ENCODE measurements at places on chromosomes 4 and X.

DNA sequence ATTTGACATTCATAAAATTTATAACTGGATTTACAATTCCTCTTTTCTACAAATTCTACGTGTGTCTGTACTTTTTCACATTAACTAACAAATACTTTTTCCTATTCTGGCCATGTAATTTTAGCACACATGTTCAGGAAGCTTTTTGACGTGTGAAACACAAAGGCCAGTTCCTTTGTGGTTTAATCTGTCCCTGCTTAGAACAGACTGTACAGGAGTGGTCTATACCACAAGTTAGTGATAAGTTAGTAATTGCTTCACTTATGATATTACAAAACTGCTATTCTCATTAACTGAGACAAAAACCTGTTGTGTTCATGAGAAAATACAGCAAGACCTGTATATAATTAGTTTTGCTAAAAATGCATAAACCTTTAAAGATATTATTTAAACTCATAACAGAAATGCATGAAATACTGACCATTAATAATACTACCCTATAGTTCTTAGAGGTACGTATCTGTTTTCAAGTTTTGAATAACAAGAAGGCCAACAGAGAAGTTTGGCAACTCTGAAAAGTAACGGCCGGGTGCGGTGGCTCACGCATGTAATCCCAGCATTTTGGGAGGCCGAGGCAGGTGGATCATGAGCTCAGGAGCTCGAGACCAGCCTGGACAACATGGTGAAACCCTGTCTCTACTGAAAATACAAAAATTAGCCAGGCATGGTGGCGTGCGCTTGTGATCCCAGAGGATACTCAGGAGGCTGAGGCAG lies 13.7 kb upstream of the AREG start:
- no peak for DNase-seq

DNA sequence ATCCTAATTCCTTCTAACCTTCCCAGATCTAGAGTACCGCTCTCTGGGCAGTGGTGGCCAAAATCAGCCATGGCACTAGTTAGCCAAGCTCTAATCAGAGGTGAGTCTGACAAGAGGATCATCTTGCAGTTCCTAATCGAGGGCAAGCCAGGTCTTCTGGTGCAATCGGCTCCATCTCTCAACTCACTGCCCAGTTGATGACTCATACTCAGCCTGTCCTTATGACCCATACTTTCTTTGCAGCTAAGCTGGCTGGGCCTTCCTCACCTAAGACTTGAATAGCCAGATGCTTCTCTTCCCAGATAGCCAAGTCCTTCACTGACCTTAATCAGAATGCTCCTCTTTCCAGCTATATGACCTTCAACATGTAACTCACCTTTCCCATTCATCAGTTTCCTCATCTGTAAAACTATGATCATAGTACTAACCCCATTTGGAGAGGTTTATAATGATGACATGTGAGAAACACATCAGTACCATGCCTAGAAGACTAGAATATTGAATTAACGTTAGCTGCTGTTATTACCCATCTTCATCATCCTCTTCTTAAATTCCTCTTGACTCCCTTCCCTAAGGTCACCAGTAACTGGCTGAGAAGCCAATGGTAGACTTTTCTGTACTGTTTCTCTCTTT lies 57.1 kb downstream of the RELL1 start:
- DNase-seq = no peak

- DNase-seq = no peak
Measured at GRCh38 chrX:122565952-122566351, 618.1 kb upstream of the GRIA3 start.

DNA sequence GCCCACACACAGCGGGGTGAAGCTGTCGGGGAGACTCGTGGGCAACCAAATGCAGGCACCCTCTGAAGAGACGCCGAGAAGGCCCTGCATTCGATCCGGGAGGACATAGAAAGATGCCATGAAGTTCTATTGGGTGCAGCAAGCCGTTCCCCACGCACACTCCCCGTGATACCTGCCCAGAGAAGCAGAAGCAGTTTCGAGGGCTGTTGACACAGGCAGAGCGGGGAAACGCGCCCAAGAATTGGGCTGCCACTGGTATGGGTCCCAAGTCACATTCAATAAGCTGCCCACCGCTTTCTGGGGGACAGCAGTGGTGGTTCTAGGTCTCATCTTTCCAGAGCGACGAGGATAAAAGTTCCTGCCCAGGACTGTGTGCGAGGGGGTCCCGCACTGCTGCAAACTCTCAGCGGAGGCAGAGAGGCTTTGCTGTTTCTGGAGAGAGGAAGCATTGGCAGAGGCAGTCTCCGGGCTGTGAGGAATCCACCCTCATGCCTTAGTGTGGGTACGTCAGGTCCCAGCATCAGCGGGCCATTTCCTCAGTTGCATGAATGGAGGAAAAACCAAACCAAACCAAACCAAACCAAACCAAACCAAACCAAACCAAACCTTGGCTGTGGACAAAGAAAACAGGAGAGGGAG lies 10.1 kb downstream of the PITX2 start:
- no peak for DNase-seq

DNA sequence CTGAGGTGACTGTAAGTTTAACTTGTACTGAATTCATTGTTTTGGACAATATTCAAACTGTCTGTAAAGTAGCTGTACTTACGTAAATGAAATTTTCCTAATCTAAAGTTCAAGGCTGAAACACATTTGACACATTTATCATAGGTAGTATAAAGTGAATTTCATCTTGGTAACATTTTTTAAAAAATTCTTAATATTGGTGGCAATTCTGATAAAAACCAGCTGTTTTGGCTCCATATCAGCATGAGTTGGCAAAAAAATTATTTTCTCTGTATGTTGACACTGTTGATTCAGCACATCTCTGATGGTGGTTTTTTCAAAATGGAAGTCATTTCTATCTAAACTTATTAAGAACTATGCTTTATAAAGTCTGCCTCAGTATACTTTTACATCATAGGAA lies 30.9 kb downstream of the CXorf58 start:
- DNase-seq = peak; percentile 78

DNA sequence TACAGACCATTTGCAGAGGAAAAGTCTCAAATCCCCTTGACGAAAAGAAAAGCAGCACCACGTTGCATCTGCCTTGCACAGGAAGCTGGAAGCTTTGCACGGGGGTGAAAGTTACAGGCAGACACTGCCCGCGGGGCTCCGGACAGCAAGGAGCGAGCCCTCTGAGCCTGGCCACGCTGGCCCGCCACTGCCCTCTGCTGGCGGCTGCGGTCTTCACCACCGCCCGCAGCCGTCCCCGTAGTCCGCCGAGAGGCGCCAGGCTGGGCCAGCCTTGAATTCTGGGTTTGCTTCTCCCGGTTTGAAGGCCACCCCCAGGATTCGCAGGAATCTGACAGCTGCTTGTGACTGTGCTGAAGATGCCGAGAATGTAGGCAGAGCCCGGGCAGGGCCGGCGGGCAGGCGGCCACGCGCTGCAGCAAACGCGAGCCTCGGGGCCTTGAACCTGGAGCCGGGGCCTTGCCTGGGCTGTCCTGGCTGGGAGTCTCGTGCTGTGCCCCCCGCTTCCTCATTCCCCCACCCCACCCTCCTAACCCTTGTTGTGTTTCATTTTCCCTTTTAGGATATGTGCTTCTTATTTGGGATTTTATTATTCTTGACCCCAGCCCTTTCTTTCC lies 49.2 kb downstream of the ENPP6 start:
- DNase-seq = peak; percentile 44

DNA sequence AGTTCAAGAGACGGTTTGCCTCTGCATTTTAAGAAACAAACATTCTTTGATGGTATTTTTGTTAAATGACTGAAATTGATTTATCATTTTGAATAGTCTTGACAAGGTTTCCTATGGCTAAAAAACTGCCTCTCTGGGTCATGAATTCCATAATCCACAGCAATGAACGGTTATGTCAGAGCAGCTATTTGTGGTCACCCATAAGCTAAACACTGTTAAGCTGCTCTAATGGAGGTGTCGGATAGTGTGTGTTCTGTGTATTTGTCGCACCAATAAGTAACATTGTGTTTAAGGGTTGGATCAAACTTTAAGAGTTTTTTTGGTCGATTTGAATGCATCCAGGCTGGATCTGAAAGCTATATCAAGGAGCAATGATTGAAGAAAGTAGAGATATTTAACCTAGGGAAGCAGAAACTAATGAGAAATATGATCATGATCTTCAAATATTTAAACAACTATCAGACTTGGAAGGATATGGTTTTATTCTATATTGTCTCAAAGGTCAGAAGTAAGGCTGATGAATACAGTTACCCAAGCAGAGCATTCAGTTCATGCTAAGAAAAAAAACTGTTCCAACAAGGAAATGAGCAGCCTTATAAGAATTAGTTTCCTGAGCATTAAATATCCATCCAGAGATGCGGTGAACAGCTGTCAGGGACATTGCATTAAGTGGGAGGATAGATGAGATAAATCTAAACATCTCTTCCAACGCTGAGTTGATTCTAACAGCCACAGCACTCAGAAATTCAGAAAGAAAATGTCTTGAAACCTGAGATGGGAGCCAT lies 232.3 kb upstream of the RPS6KA3 start:
- no peak for DNase-seq

- no peak for DNase-seq
Measured at GRCh38 chr4:57344296-57344695, 234.1 kb upstream of the IGFBP7 start.

GRCh38 chrX:3743801-3744439 lies 30.5 kb upstream of the PRKX start:
- no peak for DNase-seq

- DNase-seq = no peak
Measured at GRCh38 chr4:25966171-25966570, 52.2 kb downstream of the SMIM20 start.

GRCh38 chr4:158535130-158535614 lies 13.5 kb downstream of the RXFP1 start:
- no peak for DNase-seq

DNA sequence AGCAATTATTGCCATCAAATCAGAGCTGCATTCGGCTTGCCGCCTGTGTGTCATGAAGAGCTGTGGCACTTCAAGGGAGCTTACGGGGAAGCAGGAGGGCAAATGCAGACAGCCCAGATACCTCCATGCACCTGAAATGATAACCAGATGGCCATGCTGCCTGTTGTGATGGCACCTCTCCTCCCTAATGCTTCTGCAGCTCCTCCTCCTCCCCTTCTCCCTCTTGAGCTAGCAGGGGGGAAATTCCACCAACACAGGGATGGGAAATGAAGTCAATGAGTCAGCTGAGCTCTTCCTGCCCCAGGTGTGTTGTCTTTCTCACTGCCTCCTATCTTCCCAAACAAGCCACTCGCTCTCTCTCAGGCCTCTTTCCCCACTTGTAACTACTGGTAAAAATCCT lies 565.0 kb downstream of the BCOR start:
- DNase-seq = no peak
